Right lobe of liver (tissue), 6 donors: ENCODE measurements at places on chromosomes 6 and 20. TPM values are rescaled to one million over a fixed set of nuclear protein-coding genes. Genes with fewer than 3 reads are reported as not detected.

Gene F13A1
- total RNA-seq = 2.0 TPM

DNA sequence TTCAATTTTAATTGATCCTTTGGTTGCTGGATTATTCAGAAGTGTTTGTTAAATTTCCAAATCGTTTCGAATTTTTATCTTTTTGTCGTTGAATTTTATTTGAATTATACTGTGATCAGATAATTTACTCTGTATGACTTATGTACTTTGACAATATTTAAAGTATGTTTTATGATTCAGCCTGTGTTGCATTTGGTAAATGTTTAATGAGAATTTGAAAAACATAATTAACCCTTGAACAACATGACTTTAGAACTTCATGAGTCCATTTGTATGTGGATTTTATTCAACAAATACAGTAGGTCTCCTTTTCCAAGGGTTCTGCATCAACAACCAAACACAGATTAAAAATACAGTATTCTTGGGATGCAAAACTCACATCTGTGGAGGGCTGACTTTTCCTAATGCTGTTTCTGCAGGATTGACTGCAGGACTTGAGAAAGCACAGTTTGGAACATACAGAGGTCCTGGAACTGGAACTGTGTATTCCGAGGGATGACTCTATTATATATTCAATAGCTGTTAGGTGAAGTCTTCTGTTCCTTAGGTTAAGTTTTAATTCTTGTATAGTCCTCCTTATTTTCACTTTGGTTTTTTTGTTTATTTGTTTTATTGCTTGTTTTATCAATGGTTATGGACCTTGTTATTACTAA lies 40.5 kb downstream of the FAM83B start:
- no peak for DNase-seq

- no peak for DNase-seq
These were observed 266.4 kb downstream of the MAFB start for GRCh38 chr20:40422656-40423055.

- DNase-seq = peak; percentile 52
These were observed 25.5 kb upstream of the KCNK16 start for GRCh38 chr6:39347906-39348585.

DNA sequence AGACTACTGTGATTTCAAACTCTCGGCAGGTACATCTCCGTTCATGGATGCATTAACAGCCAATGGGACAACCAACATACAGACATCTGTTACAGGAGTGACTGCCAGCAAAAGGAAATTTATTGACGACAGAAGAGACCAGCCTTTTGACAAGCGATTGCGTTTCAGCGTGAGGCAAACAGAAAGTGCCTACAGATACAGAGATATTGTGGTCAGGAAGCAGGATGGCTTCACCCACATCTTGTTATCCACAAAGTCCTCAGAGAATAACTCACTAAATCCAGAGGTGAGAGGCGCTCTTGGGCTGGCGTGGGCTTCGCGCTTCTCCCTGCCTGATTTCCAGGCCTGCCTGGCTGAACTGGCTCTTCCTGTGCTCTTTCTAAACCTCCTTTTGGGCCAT lies 68.4 kb downstream of the RPP40 start:
- no peak for DNase-seq

Gene ZNF335
- total RNA-seq = 6.5 TPM

Gene SIRPD
- not detected for total RNA-seq

Gene HLA-DRB5
- total RNA-seq = 1.2 TPM

DNA sequence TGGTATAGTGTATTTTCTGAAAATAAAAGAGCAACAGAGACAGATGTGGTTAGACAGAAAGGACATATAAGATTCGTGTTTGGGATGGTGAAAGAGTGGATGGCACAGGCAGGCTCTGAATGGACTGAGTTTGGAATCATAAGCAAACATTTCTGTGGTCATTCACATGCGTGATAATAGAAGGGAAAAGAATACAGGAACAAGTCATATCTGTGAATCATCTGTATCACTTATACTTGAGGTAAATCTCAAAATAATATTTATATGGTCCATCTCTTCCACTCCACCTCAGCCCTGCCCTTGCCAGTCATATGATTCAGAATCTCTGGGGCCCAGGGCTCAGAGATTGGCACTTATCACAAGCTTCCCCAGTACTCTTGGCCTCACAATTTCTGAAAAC lies 535.1 kb downstream of the BCKDHB start:
- DNase-seq = no peak

Gene HLA-DQB1
- total RNA-seq = 14.7 TPM

- no peak for DNase-seq
These were observed 317.9 kb upstream of the MARCKS start for GRCh38 chr6:113539202-113539601.

GRCh38 chr6:14128012-14128411 lies 10.4 kb downstream of the CD83 start:
- no peak for DNase-seq

Gene SLA2
- total RNA-seq = 0.39 TPM

DNA sequence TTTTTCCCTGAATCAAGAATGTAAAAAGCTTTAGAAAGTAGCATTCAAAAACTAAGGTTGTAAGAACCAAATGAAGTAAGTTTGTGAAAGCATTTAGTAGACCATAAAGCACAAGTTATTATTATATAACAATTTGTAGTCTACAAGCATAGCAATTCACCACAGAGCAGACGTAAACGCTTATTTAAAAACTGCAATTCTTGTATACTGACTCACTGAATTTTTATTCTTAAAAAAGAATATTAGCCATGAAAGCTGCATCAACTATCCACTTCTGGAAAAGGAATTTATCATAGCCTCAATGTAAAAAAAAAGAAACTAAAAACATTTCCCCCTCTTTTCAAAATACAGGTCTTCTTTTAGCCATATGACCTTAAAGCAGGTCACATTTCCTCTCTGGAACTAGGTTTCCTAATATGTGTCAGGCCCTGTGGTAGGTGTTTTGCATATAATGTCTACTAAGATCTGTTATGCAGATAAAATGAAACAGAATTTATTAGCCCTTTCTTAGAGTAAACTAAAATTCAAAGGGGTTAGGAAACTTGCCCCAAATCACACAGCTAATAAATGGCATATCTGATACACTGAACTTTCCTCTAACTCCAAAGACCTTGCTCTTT lies 2.1 kb downstream of the MAP3K7 start:
- DNase-seq = no peak

GRCh38 chr20:22826306-22827230 lies 208.5 kb upstream of the SSTR4 start:
- DNase-seq = no peak
